ENCODE measurements at places on chromosomes 7 and 10. TPM values are rescaled to one million over a fixed set of nuclear protein-coding genes. Genes with fewer than 3 reads are reported as not detected.

PITX3 gene
- not detected for total RNA-seq

BAG3 gene
- total RNA-seq: 70.9 TPM

BCL7B gene
- total RNA-seq: 53.7 TPM

GRCh38 chr7:129800901-129801300 lies 151.9 kb downstream of the UBE2H start:
- DNase-seq: no peak

DNA sequence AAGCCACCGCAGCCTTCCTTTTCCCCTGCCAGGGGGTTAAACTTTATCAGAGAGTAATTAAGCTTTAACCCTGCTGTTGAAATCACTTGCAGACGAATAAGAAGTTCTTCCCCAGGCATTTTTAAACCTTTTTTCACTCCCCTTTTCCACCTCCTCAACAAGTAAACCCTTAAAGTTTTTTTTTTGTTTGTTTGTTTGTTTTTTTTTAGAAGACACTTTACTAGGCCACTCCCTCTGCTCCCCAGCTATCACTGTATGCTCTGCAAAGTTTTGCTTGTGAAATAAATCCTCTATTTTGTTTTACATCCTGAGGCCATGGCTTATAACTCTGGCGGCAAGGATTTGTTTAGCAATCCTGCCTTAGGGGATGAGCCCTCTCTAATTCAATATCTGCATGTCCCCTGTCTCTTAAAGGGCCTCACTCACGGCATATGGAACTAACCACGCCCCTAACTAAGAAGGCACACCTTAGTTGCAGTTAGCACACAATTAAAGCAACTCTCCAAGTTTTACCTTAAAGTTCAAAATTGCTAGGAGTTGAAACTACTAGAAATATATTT lies 1354.7 kb upstream of the LRRTM3 start:
- DNase-seq: no peak

DNA sequence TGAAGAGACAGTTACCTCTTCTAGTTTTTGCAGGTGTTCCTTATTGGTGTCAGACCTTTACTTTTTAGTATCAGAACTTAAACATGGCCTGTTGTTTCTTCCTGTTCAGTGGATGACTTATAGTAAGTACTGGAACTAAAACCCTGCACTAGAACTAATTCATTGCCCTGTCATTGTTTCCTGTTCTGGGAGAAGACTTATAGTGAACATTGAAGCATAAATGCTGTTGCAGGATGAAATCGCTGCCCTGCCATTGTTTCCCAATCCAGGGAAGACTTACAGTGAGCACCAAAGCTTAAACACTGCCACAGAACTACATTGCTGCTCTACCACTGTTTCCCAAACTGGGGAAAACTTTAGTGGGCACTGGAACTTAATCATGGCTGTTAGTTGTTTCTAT lies 13.1 kb downstream of the IPMK start:
- DNase-seq: no peak

GCK gene
- 0.41 TPM for total RNA-seq

GRCh38 chr10:7477538-7478334 lies 66.9 kb upstream of the SFMBT2 start:
- DNase-seq: no peak

DNA sequence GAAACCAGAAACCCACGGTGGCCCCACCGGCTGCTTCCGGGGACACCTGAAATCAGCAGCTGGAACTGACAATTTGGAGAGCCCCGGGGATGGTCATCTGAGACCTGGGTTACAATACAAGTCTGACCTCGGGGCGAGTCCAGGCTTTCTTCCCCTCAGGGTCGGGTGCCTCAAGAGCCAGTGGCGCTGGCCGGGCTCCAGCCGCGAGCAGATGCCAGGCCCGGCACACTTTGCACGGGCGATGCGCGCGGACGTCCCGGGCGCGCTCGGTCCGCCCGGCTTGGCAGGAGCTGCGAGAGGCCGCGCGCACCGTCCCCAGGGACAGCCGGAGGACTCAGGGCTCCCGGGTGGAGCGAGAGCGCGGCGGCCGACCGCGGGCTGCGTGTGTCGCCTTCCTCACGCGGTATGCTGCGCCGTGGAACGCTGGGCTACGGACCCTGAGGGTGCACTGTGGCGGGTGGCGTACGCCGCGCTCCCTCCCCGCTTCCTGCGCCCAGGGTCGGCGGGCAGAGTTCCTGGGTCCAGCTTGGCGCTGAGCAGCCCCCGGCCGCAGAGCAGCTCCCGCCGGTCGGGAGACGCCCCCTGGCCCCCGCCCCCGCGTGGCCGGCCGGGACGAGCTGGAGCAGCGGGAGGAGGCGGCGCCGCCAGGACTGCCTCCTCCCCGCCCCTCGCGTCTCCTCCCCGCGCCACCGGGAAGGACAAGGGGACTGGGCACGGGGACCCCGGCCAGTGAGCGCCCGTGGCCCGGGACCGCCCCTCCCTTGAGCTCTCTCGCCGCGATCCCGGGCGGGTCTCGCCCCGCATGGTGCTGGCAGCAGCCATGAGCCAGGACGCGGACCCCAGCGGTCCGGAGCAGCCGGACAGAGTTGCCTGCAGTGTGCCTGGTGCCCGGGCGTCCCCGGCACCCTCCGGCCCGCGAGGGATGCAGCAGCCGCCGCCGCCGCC lies at the start of gene RBM20:
TSS of gene RBM20 (plus strand) at position 684 of the 945 bp plus-strand sequence. CDS start at position 803, 119 bp downstream.
- DNase-seq: no peak

DNA sequence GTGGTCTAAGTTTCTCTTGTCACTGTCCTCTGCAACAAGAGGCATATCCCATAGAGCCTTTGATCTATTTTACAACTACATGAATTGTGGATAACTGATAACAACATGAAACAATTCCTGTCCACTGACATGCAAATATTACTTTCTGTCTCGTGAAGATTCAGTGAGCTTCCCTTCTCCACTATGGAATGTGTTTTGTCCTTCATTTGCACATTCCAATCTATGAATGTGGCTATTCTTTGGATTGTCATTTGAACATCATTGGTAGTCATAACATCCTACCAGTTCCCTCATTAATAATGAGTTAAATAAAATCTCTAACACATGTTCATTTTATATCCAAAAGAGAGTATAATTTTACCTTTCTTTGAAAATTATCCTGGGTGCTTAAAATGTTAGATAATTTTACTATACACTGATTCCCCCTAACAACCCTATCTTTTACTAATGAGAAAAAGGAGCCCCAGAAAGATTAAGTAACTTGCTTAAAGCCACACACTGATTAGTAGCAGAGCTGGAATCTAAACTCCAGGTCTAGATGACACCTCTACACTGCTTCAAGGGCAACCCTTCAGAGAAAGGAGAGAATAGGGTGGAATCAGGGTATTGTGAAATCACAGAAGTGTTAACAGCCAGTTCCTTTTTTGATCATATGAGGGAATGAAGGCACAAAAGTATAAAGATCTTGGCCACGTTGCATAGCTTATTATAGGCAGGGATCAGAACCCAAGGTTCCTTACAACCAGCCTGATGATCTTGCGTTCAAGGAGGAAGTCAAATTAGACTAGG lies 39.1 kb downstream of the PDE1C start:
- DNase-seq: no peak

GRCh38 chr10:14843327-14843988 lies 5.4 kb downstream of the HSPA14 start:
- DNase-seq: no peak

- DNase-seq: no peak
Measured at GRCh38 chr7:129169171-129169671, 19.2 kb upstream of the SMO start.

ATP5F1C gene
- total RNA-seq: 231 TPM

All from glomerular endothelial cell (primary cell).